Occipital lobe (tissue), 3 donors: ENCODE measurements at places on chromosomes 5 and 9. TPM values are rescaled to one million over a fixed set of nuclear protein-coding genes. Genes with fewer than 3 reads are reported as not detected.

Gene IL13
- not detected for total RNA-seq

DNA sequence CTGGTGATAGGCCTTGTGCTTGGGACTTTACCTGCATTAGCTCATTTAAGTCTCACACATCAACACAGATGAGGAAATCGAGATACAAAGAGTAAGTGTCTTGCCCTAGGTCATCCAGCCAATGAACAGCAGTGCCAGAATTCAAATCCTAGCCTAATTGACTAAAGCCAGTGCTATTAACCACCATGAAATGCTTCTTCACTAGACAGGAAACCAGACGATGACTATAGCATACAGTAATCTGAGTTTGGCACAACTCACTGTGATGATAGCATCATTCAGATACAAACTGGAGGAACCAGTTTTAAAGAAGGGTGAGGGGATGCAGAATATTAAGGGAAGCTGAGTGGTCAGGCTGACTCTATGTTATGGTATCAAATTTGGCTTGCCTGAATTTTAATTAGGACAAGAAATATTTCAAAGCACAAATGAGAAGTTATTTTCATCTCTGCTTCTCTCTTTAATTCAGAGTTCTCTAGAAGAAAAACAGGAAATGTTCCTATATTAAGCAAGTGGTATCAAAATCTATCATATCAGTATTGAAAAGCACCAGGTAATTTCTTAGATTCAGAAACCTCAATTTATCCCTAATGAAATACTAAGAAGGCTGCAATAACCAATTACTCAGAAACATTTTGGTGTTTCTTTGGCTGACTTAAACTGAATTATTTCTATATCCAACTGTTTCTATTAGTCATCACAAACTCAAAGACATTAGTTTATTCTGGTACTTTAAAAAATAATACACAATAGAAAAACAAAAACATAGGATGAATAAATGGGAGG, 147.0 kb upstream of the RASA1 start:
- no peak for DNase-seq

DNA sequence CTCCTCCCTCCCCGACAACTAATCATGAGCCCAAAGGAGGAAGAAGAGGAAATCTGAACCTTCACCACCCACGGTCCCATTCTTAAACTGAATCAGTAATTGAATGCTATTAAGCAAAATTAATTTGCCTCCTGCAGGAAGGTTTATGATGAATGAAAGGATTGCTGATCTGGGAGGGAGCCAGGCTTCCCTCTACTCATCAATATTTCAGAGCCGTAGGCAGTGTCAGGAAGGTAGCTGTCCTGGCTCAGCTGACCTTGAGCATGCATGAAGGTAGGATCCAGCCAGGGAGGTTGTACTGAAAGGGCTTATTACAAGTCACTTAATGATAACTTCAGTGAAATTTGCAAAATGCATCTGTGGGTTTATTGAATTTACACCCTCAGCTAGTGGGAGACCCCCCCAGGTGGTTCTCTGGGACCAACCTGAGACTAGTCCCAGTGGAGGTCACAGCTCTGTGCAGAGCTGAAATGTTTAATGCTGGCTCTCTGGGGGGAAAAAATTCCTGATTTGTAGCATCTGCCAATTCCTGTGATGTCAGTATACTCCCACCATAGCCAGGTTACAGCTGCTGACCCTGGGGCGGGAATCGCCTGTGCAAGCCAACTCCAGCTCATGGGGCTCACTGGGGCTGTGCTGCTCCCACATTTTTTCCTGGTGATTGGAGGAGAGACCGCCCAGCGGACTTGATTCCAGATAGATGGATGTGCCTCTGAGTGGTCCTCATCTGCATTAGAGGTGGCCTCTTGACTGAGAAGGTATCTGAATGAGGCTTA, 47.9 kb upstream of the NCS1 start:
- no peak for DNase-seq

GRCh38 chr5:1409381-1410110, 35.7 kb downstream of the SLC6A3 start:
- no peak for DNase-seq

Gene RANBP6
- total RNA-seq: 69.4 TPM

GRCh38 chr5:150771034-150771795, 7.3 kb upstream of the SMIM3 start:
- no peak for DNase-seq

GRCh38 chr9:127311239-127311741, 46.7 kb downstream of the GARNL3 start:
- no peak for DNase-seq

Gene PCDHGA9
- 11.9 TPM for total RNA-seq

Gene NEUROG1
- 1.1 TPM for total RNA-seq

DNA sequence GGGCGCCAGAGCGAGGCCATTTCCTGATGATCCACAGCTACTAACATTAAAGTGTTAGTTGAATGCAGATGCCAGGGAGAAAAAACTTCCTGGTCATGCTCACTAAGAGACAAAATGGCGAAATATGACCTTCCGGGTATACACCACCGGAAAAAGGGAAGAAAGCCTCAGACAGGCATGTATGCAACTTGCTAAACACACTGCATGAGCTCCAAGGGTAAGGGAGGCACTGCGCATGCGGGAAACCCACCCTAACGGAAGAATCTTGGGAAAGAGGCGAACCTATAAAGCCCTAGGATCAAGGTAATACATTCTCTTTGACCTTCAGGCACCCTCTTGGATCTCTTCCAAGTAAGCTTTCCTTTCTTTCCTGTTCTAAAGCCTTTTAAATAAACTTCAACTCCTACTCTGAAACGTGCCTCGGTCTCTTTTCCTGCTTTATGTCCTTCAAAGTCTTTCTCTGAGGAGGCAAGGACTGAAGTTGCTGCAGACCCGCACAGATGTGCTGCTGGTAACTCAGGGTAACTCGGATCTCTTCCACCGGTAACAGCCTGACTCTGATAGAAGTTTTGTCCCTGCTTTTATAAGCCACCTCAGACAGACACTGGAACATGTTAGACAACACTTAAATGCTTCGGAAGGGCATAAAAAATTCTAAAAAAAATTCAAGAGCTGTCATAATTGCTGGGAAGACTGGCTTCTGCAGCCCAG, 64.9 kb downstream of the DTWD2 start:
- no peak for DNase-seq

- DNase-seq: no peak
These were observed 196.2 kb upstream of the RAI14 start for GRCh38 chr5:34459908-34460307.

Gene EPB41L4B
- 3.7 TPM for total RNA-seq

Gene SELENOP
- total RNA-seq: 53.7 TPM

GRCh38 chr5:6859951-6860638, 146.9 kb downstream of the TENT4A start:
- DNase-seq: no peak

Gene NNT
- total RNA-seq: 157 TPM

DNA sequence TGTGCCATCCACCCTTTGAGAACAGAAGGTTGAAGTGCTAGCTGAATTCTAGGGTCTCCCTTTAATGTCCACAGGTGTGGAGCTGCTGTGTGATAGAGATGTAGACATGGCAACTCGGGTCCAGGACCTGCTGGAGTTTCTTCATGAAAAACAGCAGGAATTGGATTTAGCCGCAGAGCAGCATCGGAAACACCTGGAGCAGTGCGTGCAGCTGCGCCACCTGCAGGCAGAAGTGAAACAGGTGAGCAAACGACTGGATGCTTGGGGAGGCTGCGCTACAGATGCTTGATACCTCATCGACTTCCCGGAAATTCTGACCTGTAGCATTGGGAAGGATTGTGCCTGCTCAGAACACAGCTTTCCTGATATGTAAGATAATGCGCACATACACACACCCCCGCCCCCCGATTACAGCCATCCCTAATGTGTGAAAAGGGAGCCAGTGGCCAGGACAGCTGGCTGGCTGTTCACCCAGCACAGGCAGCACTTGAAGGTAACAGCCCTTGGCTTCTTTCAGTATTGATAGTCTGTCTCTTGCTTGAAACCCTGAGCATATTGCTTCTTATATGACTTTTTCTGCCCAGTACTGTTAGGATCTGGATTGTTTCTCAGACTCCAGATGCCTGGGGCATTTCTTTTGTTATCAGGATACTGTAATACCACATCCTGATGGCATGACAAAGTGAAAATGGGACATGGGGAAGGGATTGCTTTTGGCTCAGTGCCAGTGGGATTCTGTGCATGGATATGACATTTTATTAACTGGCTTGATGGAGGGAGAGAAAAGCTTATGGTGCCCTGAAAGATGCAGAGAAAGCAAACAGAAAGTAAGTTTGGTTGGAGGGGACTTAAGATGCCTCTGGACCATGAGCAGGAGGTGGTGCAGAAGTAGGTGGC, 216.8 kb upstream of the OTULINL start:
- no peak for DNase-seq

DNA sequence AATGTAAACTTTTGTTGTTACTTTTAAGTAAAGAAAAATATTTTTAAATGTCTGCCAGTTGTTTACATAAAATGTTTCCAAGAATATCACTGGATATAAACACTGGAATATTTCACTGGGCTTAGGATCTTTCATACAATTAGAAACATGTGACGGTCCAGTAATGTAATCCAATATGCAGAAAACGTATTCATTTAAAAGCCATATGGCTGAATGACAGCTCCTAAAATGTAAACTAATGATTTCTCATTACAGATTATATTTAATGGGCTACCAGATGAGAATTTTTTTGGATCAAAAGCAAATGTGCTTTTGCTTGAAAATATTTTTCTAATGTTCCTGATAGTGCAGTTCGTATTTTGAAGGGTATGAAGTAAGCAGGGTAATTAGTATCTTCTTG, 124.3 kb downstream of the TTC39B start:
- DNase-seq: no peak

Gene TMEM232
- total RNA-seq: 19.3 TPM

- DNase-seq: no peak
These were observed 63.9 kb downstream of the PARP8 start for GRCh38 chr5:50730336-50730735.

DNA sequence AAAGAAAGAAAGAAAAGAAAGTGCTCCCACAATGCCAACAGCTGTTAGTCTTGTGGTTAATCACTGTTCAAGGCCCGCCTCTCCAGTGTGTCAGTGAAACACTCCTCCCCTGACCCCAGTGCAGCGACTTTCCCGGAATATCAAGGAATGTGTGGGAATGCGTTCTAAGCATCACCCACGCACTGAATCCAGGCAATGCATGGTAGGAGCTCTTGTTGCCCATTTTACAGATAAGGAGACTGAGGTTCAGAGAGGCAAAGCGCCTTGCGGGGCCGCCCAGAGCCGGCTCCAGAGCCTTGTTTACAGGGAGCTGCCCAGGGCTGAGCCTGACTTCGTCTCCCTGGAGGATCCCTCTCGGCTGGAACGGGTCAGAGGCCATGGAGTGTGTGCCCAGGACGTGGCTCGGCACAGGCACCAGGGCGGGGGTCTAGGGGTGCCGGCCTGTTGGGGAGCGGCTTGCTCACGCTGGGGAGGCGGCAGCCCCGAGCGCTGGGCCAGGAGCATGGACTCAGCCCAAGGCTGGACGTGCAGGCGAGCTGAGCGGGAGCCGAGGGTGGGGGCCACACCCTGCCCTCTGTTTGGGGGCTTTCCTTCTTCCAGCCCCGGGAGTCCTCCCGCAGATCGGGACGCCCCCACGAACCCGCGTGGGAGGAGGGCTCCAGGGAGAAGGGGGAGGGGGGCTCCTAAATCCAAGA, 823 bp downstream of the ST6GALNAC6 start:
- DNase-seq: no peak

GRCh38 chr9:121557581-121558447, 58.2 kb upstream of the GGTA1 start:
- DNase-seq: peak; percentile 17

- no peak for DNase-seq
These were observed 28.1 kb downstream of the ARHGAP26 start for GRCh38 chr5:142798099-142798770.

- no peak for DNase-seq
These were observed 167.5 kb upstream of the CLINT1 start for GRCh38 chr5:158026304-158027031.

Gene QRFP
- total RNA-seq: not detected

DNA sequence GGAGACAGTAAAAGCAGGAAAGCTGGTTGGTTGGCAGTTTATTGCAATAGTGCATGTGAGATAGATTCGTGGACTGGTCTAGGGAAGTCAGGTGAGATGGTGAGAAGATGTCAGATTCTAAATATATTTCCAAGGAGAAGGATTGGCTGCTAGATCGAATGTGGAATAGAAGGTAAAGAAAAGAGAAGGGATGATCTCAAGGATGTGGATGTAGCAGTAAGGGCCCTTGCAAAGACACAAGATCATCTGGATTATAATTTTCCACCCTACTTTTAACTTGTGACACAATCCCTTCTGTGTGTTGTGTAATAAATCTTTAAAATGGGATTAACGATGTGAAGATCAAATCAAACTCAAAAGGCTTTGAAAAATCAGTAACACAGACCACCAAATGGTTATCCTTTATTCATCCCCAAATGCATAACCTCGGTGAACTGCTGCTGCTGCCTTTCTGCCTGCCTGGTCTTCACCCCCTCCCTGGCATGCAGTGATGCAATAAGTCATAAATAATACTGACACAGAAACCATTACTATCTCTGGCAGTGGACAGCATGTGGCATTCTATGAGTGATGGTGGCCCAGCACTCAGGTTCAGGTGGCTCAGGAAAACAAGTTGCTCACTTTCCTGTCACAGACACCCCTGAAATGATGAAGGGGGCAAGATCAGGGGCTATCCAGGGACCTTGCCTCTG, 178.4 kb downstream of the FAM114A2 start:
- no peak for DNase-seq

Gene SLC44A1
- total RNA-seq: 54.9 TPM

DNA sequence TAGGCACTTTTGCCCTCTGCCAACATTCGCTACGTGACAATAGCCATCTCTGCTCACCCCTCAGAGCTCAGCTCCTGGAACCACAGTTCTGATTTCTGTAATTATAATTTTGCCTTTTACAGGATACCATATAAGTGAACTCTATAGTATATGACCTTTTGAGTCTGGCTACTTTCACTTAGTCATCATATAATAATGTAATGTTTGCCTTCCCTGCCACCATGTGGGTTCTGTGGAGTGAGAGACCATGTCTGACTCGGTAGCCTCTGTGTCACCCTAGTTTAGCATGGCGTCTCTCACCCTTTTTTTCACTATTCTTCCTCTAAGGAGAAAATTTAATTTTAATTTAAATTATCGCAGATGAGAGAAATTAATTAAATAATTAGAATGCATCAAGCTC, 28.9 kb upstream of the ZBTB43 start:
- DNase-seq: no peak

Gene GNA14
- total RNA-seq: 0.31 TPM

GRCh38 chr5:428754-429452, 14.1 kb upstream of the EXOC3 start:
- no peak for DNase-seq

DNA sequence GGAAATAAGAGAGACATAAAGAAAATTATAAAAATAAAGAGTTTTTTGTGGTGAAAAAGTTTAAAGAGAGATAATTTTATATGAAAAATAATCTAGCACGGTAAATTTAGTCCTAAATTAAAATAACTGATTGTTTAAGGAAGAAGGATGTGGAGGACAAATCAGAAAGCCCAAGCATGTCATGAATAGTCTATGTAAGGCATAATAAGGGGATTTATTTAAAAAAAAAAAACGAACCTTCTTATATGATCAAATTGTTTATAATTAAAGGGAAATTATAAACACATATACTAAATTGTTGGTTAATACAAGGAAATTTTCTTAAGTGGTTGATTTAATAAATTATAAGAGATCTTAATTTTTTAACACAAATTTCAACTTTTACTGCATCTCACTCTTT, 551.8 kb upstream of the TYRP1 start:
- no peak for DNase-seq
